Activated CD8-positive, alpha-beta memory T cell treated with anti-CD3 and anti-CD28 coated beads, Interleukin-2, amount 10 ng/mL, durations not matched to agents 7 days and 5 days (primary cell): ENCODE measurements at places on chromosomes 2 and 18. TPM values are rescaled to one million over a fixed set of nuclear protein-coding genes. Genes with fewer than 3 reads are reported as not detected.

Gene NEMP2
- 12.9 TPM for total RNA-seq

Gene APCDD1
- not detected for total RNA-seq

DNA sequence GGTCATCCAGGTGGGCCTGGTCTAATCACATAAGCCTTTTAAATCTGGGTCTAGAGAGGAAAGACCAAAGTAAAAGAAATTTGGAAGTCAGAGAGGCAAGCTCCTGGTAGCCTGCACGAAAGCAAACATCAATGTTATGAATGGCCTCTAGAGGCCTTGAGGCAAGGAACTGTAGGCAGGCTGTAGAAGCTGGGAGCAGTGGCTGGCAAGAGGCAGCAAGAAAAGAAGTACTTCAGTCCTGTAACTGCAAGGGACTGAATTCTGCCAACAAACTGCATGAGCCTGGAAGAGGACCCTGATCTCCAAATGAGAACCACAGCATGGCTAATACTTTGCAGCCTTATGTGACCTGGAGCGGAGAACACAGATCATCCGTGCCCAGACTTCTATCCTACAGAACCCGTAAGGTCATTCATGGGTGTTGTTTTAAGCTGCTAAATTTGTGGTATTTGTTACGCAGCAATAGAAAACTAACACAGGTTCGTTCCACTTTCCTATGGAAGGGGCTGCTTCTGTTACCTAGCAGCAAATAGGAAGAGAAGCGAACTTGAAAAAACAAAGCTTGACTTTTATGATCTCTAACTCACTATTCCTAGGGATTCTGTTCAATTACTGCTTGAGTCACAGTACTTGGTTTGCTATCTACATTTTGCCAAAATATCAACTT lies 1.2 kb downstream of the IMMT start:
- peak overlapping the region; percentile 96 for H3K27ac ChIP-seq
- H3K36me3 ChIP-seq = peaks cover 31% of the 10 kb centered on the region
- H3K27me3 ChIP-seq = no peaks in the 10 kb centered on the region
- no peak for DNase-seq

Gene MYCN
- not detected for total RNA-seq

- no peak overlapping the region for H3K4me3 ChIP-seq
- H3K4me1 ChIP-seq = peaks cover 5% of the 10 kb centered on the region
- no peak for DNase-seq
- H3K27ac ChIP-seq = no peak overlapping the region
- H3K36me3 ChIP-seq = no peaks in the 10 kb centered on the region
Observed at GRCh38 chr2:218063896-218064295, 5.2 kb upstream of the RUFY4 start.

DNA sequence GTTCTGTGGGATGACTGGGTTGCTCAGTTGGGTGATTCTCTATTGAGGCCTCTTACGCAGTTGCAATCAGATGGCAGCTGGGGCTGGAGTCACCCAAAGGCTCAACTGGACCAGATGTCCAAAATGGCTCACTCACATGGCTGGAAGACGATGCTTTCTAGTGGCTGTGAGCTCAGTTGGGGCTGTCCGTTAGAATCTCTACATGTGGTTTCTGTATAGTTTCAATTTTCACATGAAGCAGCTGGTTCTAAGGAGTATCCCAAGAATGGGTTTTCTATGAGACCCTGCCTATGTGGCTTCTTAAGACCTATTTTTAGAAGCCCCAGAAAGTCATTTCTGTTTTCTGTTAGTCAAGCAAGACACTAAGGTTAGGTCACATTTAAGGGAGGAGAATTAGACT lies 4.4 kb downstream of the XRCC5 start:
- peak overlapping the region; percentile 82 for H3K27ac ChIP-seq
- H3K36me3 ChIP-seq = peaks cover 80% of the 10 kb centered on the region
- no peak for DNase-seq
- peaks cover 81% of the 10 kb centered on the region for H3K4me1 ChIP-seq
- peak overlapping the region; percentile 35 for H3K4me3 ChIP-seq

Gene KCNG2
- not detected for total RNA-seq

DNA sequence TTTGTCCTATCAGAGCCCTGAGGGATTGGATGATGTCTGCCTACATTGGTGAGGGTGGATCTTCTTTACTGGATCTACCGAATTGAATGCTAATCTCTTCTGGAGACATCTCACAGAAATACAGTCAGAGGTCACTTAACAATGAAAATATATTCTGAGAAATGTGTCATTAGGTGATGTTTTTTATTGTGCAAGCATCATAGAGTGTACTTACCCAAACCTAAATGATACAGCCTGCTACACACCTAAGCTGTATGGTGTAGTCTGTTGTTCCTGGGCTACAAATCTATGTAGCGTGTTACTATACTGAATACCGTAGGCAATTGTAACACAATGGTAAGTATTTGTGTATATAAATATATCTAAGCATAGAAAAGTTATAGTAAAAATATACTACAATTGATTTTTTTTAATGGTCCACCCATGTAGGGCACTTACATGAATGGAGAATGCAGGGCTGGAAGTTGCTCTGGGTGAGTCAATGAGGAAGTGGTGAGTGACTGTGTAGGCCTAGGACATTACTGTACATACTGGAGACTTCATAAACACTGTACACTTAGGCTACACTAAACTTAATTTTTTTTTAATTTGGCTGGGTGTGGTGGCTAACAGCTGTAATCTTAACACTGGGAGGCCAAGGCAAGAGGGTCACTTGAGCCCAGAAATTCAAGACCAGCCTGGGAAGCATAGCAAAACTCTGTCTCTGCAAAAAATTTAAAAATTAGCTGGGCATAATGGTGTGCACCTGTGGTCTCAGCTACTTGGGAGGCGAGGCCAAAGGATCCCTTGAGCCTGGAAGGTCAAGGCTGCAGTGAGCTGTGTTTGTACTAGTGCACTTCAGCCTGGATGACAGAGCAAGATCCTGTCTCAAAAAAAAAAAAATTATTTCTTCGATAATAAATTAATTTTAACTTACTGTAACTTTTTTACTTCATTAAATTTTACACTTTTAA lies 226.3 kb upstream of the UBE2E3 start:
- peaks cover 3% of the 10 kb centered on the region for H3K27me3 ChIP-seq
- H3K36me3 ChIP-seq = no peaks in the 10 kb centered on the region
- no peak overlapping the region for H3K27ac ChIP-seq
- no peaks in the 10 kb centered on the region for H3K4me1 ChIP-seq
- H3K4me3 ChIP-seq = no peak overlapping the region

Gene CNDP1
- not detected for total RNA-seq

DNA sequence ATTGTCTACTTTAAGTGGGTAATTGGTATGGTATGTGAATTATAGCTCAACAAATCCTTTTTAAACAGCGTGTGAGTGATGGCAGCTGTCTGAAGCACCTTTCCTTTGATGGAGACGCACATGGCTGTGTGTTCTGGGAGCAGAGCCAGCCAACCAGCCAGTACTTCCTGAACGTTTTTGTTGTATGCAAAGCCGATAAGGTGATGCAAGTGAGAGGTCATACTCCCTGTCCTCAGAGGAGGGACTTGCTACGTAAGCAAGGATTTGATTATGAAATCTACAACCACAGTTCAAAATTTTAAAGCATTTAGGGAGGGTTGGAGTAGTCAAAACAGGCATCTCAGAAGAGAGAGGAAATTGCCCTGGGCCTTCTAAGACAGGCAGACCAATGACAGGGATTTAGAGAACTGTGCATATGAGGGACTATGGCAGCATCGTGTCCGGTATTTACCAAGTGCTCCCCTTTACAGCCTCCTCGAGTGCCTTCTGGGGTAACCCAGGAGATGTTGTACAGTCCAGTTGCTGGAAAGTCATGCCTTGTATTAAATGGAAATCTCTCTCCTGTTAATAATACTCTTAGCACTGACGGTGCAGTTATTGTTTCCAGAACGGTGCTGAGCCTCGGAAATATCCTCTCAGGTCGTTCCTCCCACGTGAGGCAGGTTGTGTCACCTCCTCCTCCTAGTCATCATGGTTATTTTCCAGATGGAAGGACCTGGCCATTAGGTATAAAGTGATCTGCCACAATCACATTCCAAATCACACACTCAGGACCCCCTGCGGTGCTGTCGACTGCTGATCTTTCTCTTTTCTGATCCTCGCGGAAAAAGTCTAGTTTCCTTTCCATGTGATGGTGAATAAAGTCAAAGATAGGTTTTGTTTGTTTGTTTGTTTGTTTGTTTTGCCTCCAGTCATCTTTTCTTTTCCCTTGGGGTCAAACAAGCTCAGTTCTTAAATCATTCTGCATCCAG lies 28.4 kb downstream of the ARHGEF4 start:
- no peaks in the 10 kb centered on the region for H3K4me1 ChIP-seq
- no peak overlapping the region for H3K27ac ChIP-seq
- H3K27me3 ChIP-seq = peaks cover 6% of the 10 kb centered on the region

Gene RGPD4
- total RNA-seq = 0.35 TPM

Gene CCDC68
- not detected for total RNA-seq

DNA sequence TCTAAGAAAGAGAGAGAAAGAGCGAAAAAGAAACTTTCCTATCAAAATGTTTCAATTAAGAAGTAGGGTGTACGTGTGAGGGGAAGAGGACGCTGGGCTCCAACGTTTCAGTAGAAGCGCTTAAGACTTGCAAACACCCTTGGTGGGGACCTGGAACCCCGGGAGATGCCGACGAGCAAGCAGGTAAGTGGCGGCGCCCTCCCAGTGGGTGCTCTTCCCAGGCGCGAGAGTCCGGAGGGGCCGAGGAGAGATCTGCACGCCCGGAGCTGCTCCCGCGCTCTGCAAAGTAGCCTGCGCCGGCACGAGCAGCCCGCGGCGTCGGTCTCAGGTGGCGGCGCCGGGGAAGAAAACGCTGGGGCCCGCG lies 678 bp upstream of the OTX1 start:
- no peak for DNase-seq
- H3K36me3 ChIP-seq = peaks cover 9% of the 10 kb centered on the region
- peaks cover 88% of the 10 kb centered on the region for H3K27me3 ChIP-seq
- peak overlapping the region; percentile 78 for H3K4me3 ChIP-seq
- peaks cover 46% of the 10 kb centered on the region for H3K4me1 ChIP-seq

Gene DNAJC5G
- not detected for total RNA-seq

DNA sequence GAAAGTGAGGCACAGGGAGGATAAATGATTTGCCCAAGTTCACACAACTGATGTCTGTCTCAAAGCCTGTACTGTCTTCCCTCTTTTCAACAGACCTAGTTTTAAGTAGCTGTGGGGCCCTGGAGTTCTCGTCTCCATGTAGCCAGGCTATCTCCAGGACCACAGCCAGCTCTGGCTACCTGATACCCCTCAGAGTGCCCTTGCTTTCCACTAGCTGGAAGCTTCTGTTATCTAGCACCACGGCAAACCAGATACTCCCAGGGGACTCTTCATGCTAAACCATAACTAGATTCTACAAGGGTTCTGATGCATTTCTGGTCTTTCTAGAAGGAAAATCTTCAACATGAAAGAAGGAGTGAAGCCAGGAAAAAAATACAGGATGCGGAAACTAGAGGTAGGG lies 137.3 kb downstream of the GALNT14 start:
- DNase-seq = no peak
- H3K27ac ChIP-seq = no peak overlapping the region
- H3K4me3 ChIP-seq = no peak overlapping the region
- peaks cover 30% of the 10 kb centered on the region for H3K27me3 ChIP-seq
- no peaks in the 10 kb centered on the region for H3K4me1 ChIP-seq
- H3K36me3 ChIP-seq = no peaks in the 10 kb centered on the region

- H3K36me3 ChIP-seq = peaks cover 8% of the 10 kb centered on the region
- DNase-seq = no peak
- no peaks in the 10 kb centered on the region for H3K27me3 ChIP-seq
- peaks cover 8% of the 10 kb centered on the region for H3K4me1 ChIP-seq
Observed at GRCh38 chr2:113972766-113973165, 82.9 kb downstream of the ACTR3 start.
